PC-9 (cell line): ENCODE measurements at places on chromosomes 1 and 21. TPM values are rescaled to one million over a fixed set of nuclear protein-coding genes. Genes with fewer than 3 reads are reported as not detected.

GRCh38 chr1:178352790-178353416 is 143.9 kb downstream of the CLEC20A start:
- H3K36me3 ChIP-seq: no peaks in the 10 kb centered on the region
- H3K4me3 ChIP-seq: no peak overlapping the region
- no peak for DNase-seq

DNA sequence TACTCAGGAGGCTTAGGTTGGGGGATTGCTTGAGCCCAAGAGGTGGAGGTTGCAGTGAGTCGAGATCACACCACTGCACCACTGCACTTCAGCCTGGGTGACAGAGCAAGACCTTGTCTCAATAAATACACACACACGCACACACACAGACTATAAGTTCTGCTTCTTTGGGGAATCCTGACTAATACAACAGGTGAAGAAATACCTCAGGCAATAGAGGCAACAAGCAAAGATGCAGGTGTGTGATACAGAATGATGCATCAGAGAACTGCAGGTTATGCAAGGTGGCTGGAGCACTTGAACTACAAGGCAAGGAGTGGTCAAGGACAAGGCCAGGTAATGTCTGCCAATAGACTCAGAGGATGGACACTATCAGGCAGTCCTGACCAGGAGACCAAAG is 117.6 kb upstream of the ZNF678 start:
- no peaks in the 10 kb centered on the region for H3K27me3 ChIP-seq
- H3K27ac ChIP-seq: no peak overlapping the region
- DNase-seq: no peak
- H3K36me3 ChIP-seq: no peaks in the 10 kb centered on the region
- no peak overlapping the region for H3K4me3 ChIP-seq

DNA sequence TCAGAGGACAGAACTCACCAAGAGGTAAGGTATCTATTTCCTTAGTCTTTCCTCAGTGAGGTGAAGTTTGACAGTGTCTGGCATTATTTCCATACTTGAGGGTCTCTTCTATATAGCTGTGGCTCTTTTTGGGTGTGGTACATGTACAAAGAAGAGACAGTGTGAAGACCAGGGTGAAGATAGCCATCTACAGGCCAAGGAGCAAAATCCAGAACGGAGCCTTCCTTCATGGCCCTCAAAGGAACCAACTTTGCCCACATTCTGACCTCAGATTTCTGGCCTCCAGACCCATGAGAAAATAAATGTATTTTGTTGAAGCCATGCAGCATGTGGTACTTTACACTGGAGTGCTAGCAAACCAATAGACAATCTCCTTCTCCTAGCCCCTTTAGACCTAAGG is 858.5 kb upstream of the B3GALT2 start:
- no peak overlapping the region for H3K27ac ChIP-seq
- H3K36me3 ChIP-seq: no peaks in the 10 kb centered on the region
- DNase-seq: no peak
- H3K4me3 ChIP-seq: no peak overlapping the region
- H3K4me1 ChIP-seq: no peaks in the 10 kb centered on the region

PTGFR gene
- total RNA-seq: not detected in 2 replicates

GBP3 gene
- 17.7 and 22.6 TPM in 2 replicates for total RNA-seq

- DNase-seq: no peak
- no peak overlapping the region for H3K27ac ChIP-seq
- H3K4me3 ChIP-seq: no peak overlapping the region
Observed at GRCh38 chr1:21319447-21320407, 29.5 kb upstream of the ECE1 start.

- H3K4me3 ChIP-seq: no peak overlapping the region
- H3K36me3 ChIP-seq: no peaks in the 10 kb centered on the region
- no peak for DNase-seq
Observed at GRCh38 chr1:20870718-20871117, 83.6 kb upstream of the HP1BP3 start.

DNA sequence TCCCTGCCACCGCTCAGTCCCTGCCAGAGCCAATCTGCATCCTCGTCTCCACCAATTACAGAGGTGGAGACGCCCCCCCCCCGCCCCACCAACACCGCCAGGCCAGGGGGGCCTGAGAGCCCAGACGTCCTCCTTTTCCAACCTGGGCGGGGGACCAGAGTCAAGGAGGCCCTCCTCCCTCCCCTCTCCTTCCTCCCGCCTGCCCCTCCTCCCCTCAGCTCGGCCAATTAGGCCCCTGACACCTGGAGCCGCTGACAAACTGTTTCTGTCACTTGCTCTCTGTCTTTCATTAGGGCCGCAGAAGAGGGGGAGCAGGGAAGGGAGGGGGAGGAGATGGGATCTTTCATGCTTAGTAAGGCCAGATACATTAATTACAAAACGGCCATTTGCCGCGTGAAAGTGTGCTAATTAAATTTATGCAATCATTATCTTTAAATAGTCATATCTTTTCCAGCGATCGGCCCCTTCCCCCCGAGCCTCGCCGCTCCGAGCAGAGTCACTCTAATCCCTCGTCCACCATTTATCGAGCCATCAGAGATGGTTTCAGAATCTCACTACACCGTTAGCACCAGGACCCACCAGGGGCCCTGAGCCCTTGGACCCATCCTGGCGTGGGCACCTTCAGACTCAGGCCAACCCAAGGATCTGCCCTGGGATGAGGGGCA is 94.7 kb downstream of the PAX7 start:
- no peak overlapping the region for H3K27ac ChIP-seq
- H3K4me1 ChIP-seq: no peaks in the 10 kb centered on the region
- no peaks in the 10 kb centered on the region for H3K36me3 ChIP-seq
- H3K27me3 ChIP-seq: peaks cover 21% of the 10 kb centered on the region

DNA sequence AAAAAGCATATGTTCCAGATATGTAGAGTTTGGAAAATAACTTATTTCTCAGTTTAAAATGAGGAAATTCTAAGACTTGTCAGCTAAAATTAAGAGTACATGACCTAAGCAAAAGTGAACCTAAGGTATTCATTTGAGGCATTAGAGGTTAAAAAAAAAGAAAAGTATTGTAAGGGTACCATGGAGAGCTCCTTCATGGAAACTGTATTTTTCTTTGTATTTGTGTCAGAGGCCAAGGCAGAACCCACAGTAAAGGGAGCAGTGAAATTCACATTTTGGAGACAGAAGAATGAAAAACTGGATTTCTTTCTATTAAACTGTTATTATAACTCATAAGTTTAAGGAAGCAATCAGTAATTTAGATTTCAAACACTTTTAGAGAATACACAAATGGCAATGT is 1494.8 kb downstream of the KCNT2 start:
- no peaks in the 10 kb centered on the region for H3K27me3 ChIP-seq
- no peak for DNase-seq
- H3K4me3 ChIP-seq: no peak overlapping the region

DNA sequence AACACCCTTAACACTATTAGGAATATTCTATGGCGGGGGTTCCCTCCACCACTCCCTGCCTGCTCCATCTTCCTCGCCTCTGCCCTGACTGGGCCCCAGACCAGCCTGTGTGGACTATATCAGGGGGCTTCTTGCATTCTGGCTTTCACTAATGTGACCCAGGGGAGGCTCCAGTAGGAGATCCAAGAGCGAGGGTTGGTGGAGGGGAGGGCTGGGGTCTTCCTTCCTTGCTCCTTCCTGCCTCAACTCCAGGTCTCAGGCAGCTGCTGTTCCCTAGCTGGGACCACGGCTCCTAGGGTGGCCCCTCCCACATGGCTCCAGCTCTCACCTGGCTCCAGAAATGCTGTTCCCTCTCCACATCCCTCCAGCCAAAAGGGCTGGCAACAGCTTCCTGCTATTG is 257.4 kb downstream of the MATN1 start:
- no peaks in the 10 kb centered on the region for H3K36me3 ChIP-seq
- no peaks in the 10 kb centered on the region for H3K4me1 ChIP-seq
- no peak overlapping the region for H3K4me3 ChIP-seq
- DNase-seq: no peak
- no peak overlapping the region for H3K27ac ChIP-seq

DNA sequence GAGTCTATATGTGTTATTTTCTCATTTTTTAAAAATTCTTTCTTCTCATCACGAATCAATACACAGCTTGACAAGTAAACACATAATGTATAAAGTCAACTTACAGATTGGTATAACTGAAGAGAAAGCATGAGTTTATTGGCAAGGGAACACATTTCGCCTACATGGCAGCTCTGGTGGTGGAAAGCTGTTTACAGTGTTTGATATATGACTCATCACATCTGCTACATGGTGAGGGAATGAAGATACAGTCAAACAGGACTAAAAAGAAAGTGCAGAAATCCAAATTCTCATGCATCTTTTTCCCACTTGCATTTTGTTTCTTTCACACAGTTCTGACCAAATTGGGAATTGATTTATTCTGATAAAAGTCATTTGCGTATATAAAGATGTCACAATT is 122.2 kb upstream of the ADGRL4 start:
- H3K36me3 ChIP-seq: no peaks in the 10 kb centered on the region
- H3K27ac ChIP-seq: no peak overlapping the region
- no peak for DNase-seq
- H3K4me1 ChIP-seq: no peaks in the 10 kb centered on the region
- no peaks in the 10 kb centered on the region for H3K27me3 ChIP-seq

DNA sequence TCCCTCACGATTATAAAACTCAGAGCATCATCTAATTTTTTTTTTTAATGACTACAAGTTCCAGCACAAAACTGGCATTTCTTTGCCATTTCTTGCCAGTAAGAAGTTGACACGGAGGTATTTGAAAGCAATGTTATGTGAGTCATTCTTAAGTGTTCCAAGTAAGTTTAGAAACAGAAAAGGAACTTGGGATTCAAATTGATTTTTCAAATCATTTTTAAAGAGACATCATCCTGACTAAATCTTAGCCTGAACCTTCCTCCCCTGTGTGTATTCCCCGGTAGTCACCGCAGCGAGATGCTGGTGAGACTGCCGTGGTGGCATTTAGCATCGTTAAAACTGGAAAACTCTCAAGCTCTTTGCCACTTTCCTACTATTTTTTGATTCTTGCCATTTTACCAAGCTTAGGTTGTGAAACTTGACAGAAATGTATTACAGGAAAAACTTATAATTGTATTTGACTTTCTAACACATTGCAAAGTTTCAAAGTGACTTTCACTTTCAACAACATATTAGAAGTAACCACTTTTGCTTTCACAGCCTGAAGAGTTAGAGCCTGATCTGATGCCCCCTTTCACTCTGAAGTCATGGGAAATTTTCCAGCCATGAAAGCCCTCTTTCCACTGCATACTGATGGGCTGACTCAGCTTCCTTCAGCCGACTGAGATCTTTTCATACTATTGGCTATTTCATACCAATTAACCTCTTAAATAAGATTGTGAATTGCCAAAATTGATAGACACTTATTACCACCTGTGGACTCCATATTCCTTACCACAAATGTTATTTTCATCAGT is 61.4 kb downstream of the OLFML2B start:
- DNase-seq: no peak
- no peak overlapping the region for H3K4me3 ChIP-seq
- no peaks in the 10 kb centered on the region for H3K27me3 ChIP-seq
- H3K36me3 ChIP-seq: peaks cover 11% of the 10 kb centered on the region; the same call in 1 of the 2 replicates
- H3K4me1 ChIP-seq: peaks cover 14% of the 10 kb centered on the region; the same call in 1 of the 2 replicates
- H3K27ac ChIP-seq: peak overlapping the region; percentile 34; the same call in 1 of the 2 replicates

SGIP1 gene
- not detected in 2 replicates for total RNA-seq

- H3K27ac ChIP-seq: no peak overlapping the region
- H3K4me1 ChIP-seq: peaks cover 17% of the 10 kb centered on the region
- no peak for DNase-seq
- no peaks in the 10 kb centered on the region for H3K36me3 ChIP-seq
Observed at GRCh38 chr21:42101246-42101645, 30.1 kb downstream of the UMODL1 start.

DNA sequence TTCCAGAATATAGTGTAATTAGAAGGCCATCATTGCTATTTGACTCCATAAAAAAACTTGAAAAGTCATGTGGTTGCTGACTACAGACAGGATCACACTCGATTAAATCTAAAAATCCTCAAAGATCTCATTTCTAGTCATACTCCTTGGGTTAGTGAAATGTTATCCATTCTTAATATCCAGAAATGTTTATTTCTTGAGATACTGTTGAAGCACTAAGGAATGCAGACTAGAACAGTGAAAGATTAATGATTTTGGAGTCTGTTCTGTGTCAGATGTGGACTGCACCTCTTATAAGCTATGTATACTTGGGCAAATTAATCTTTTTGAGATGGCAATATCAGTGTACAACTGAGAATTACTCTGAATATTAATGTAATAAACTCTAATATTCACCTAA is 65.1 kb downstream of the ADSS2 start:
- H3K36me3 ChIP-seq: no peaks in the 10 kb centered on the region
- no peaks in the 10 kb centered on the region for H3K27me3 ChIP-seq
- H3K27ac ChIP-seq: no peak overlapping the region
- peaks cover 4% of the 10 kb centered on the region for H3K4me1 ChIP-seq
- DNase-seq: no peak
- H3K4me3 ChIP-seq: no peak overlapping the region

DNA sequence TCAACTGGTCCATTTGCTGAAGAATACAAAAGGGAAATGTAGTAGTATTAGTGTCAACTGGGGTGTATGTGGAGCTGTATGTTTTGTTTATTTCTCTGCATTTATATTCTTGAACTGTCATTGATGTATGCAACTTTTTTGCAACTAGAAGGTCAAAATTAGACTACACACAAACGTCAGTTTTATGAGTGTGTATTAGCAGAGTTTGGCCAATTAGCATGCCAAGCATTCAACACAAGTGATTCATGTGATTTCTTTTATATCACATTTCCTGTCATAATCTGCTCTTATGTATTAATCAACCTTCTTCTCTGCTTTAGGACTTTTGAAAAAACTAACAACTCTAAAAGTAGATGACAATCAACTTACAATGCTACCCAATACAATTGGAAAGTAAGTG is 211.1 kb downstream of the LRRC40 start:
- no peaks in the 10 kb centered on the region for H3K27me3 ChIP-seq
- H3K36me3 ChIP-seq: no peaks in the 10 kb centered on the region
- no peak overlapping the region for H3K4me3 ChIP-seq
- DNase-seq: no peak
- no peak overlapping the region for H3K27ac ChIP-seq

DNA sequence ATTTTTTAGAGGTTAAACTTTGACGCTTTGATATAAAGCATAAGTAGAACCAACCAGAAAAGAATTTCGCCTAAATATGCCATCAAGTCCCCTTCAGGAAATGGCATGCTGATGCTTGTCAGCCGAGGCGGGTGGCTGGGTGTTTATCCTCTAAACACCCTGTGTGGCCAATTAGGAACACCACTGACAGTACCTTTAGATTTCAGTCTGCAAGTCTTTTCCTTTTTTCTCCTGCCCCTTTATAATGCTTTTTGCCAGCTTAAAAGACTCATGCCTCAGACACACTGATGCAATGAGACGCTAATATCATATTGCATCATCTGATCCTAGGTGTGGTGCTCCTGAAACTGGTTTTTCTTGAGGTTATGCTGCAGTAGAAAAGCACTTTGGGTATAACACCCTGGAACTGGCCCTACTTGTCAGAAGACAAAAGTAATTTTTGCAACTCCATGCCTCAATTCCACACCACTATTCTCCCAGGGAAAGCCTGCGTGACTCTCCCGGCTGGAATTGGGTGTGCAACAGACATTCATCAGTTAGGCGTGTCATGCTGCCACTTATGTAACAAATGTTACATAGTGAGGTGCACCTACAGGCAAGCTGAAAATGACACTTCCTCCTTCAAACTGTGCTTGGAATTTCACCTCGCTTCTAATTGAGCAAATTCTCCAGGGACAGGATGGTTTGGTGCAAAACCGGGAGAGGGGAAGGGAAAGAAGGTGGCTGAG is 2.0 kb upstream of the RCC2 start:
- H3K4me3 ChIP-seq: peak overlapping the region; percentile 76
- peaks cover 25% of the 10 kb centered on the region for H3K4me1 ChIP-seq
- DNase-seq: peak; percentile 71
- peak overlapping the region; percentile 100 for H3K27ac ChIP-seq
- H3K36me3 ChIP-seq: no peaks in the 10 kb centered on the region; the same call in 1 of the 2 replicates

GRCh38 chr1:208180421-208180820 is 63.8 kb downstream of the PLXNA2 start:
- H3K4me3 ChIP-seq: no peak overlapping the region
- DNase-seq: no peak
- H3K36me3 ChIP-seq: no peaks in the 10 kb centered on the region
- peaks cover 86% of the 10 kb centered on the region for H3K4me1 ChIP-seq

SYT6 gene
- not detected in 2 replicates for total RNA-seq

ELF3 gene
- 295 and 318 TPM in 2 replicates for total RNA-seq
